ENCODE measurements at places on chromosomes 4 and X. TPM values are rescaled to one million over a fixed set of nuclear protein-coding genes. Genes with fewer than 3 reads are reported as not detected.

PNMA5 gene
- not detected for total RNA-seq

DNA sequence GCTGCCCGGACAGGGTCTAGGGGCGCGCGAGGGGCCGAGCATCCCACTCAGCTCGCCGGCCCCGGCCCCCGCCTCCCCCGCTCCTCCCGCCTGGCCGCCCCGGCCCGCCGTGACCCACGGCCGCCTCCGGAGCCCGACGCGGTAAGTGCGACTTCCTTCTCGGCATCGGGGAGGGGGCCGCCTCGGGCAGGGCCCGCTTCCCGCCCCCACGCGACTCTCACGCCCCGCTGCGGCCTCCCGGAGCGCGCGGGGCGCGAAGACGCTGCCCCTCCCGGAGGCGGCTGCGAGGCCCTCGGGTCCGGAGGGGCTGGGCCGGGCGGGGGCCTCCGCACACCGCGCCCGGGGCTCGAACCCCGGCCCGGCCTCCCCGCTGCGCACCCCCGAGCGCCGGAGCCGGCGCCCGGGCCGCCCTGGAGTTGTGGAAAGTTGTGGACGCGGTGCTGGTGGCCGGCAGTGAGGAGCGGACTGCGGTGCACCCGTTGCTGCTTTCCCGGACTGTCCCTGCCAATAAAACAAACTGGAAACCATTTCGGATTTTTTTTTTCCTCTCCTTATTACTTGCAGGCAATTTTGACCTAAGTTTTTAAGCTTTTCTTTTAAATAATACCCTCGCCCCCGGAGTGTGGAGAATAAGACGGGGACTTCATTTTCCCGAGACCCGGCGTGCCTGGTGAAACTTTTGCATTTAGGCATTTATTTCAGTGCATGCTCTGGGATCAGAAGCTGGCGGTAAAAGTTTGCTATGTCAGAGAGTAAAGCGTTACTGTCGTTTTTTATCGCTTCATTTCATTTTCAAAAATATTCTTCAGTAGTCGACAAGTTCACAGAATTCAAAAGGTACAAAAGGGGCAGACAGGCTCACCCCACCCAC, 13.0 kb upstream of the TMEM156 start:
- H3K4me1 ChIP-seq, result peaks cover 18% of the 10 kb centered on the region
- H3K27me3 ChIP-seq, result no peaks in the 10 kb centered on the region
- DNase-seq, result peak; percentile 51
- no peaks in the 10 kb centered on the region for H3K36me3 ChIP-seq
- H3K27ac ChIP-seq, result peak overlapping the region; percentile 89

- no peaks in the 10 kb centered on the region for H3K27me3 ChIP-seq
- no peak for DNase-seq
- no peak overlapping the region for H3K27ac ChIP-seq
Observed at GRCh38 chr4:8033829-8034528, 94.3 kb upstream of the AFAP1 start.

NAP1L3 gene
- 0.78 TPM for total RNA-seq

GRCh38 chr4:155143512-155143911, 64.9 kb upstream of the NPY2R start:
- H3K4me3 ChIP-seq, result no peak overlapping the region
- no peak for DNase-seq
- H3K36me3 ChIP-seq, result no peaks in the 10 kb centered on the region
- no peak overlapping the region for H3K27ac ChIP-seq
- H3K4me1 ChIP-seq, result no peaks in the 10 kb centered on the region

MND1 gene
- not detected for total RNA-seq

GRCh38 chr4:159487284-159487747, 384.4 kb downstream of the RAPGEF2 start:
- DNase-seq, result peak; percentile 66
- H3K4me1 ChIP-seq, result no peaks in the 10 kb centered on the region
- no peaks in the 10 kb centered on the region for H3K27me3 ChIP-seq
- H3K27ac ChIP-seq, result no peak overlapping the region
- H3K36me3 ChIP-seq, result no peaks in the 10 kb centered on the region
- H3K4me3 ChIP-seq, result no peak overlapping the region

GRCh38 chr4:134200811-134201215, 776 bp downstream of the PABPC4L start:
- H3K27me3 ChIP-seq, result no peaks in the 10 kb centered on the region
- no peak for DNase-seq
- peaks cover 17% of the 10 kb centered on the region for H3K4me1 ChIP-seq
- no peak overlapping the region for H3K27ac ChIP-seq
- no peaks in the 10 kb centered on the region for H3K36me3 ChIP-seq

DNA sequence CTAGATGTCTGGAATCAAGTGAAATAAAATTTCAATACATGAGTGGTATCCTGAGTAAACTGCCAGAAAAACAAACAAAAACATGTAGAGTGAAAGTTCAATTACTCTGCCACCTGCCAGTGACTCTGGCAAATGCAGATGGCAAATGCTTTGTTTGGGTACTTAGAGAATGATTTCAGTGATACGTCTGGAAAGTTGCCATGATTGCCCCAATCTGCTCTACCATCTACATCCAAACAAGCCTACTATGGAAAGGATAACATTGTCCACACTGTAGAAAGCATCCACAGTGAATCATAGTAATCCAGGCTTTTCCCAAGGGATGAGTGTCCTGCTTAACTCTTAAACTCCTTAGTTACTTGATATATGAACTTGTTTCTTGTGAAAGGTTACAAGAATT, 3.4 kb downstream of the SPATA4 start:
- H3K27ac ChIP-seq, result no peak overlapping the region
- no peaks in the 10 kb centered on the region for H3K36me3 ChIP-seq
- H3K4me3 ChIP-seq, result no peak overlapping the region
- no peak for DNase-seq

- peak within 1 kb of the TSS; percentile 94 for H3K4me3 ChIP-seq
- H3K36me3 ChIP-seq, result peaks cover 5% of the 10 kb centered on the region
- peak; percentile 76 for DNase-seq
- H3K27ac ChIP-seq, result peak within 1 kb of the TSS; percentile 75
Observed at GRCh38 chr4:77156912-77157858, at the start of gene CCNG2. TSS of gene CCNG2 (plus strand) at chr4:77157207. CDS start at chr4:77158533, 1,326 bp downstream.

All from body of pancreas (tissue), 4 donors.